ENCODE measurements at places on chromosomes 2 and 18.

DNA sequence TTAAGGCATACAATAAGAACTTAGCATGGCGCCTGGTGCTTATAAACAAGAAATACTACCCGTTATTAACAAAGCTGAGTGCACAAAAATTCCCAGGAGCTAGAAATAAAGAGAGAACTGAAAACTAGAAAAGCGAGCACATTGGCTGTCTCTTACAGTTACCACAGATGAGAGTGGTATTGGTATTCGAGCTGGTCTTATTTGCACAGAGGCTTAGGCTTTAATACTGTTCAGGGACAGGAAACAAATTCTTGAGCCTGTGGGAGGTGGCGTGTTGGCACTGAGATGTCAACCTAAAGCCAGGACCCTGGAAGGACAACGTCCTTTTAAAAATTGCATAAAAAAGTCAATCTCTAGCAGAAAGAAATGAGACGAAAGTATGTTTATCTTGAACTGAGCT lies 67.3 kb upstream of the IGFBP2 start:
- no peak for DNase-seq

GRCh38 chr2:195533771-195534642 lies 123.0 kb upstream of the SLC39A10 start:
- DNase-seq = peak; percentile 7

GRCh38 chr2:241437179-241437578 lies 71.2 kb downstream of the STK25 start:
- no peak for DNase-seq

DNA sequence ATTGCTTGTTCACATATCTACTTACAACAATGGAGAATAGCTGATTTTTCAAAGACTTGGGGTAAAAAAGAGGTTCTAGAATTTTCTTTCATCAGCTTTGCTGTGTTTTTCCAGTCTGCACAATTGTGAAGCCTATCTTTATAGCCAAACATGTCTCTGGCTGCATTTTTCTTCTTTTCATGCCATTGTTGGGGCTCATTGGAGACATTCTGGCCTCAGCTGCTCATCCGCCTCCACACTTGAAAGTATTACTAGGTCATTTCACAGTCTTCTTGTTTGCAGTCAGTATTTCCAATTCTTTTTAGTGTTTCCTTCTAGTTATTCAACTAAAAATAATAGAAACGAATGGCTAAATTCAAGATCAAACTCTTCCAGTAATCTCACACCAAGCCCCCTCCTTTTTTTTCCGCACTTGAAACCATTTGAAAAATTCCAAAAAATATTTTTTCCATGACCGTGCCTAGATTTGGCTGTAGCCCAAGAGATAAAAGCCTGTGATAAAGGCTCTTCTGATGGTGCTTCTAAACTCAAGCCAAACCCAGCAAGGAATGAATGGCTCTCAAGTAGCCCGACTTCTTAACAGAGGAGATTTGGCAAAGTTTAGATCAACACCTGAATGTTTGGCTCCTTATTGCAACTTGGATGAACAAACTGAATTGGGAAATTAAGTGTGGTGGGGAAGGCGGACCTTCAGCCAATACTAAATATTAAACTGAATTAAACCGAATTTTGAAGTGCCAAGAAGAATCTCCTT lies 103.4 kb downstream of the NRP2 start:
- no peak for DNase-seq

- DNase-seq = no peak
Observed at GRCh38 chr2:119647440-119648169, 31.4 kb upstream of the TMEM177 start.

DNA sequence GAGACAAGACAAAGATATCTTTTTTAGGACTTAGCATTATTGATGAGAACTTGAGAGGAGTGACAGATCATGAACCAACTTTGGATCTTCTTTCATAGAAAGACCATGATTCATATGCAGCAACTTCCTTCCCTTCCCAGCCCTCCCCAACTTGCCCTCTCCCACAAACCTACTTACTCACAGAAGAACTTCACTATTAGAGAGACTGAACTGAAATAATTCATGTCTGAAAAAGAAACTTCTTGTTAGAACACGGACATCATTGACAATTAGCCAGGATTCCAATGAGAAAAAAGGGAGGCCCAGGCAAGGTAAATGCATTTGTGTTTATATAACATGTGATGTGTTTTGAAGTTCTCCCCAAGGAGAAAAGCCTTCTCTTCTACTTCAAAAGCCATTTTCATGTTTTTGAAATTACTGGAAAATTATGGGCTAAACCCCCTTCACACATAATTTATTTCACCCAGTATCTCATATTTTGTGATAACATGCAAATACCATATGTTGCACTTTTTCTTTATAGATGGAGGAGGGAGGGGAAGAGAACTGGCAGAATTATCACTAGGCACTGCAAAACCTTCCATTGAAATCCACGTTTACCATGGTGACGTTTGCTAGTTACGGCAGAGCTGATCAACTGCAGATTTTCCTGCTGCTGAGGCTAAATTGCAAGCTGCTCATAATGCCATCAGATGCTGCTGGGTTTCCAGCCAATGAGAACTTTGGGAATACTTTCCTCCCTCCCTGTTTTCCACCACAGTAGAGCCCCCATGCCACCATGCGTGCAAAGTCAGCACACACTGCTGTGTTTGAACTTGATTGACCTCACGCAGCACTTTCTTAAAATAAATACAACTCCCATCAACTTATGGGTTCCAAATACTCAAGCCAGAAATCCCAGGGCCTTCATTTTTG lies 294.7 kb downstream of the MEIS1 start:
- DNase-seq = no peak

DNA sequence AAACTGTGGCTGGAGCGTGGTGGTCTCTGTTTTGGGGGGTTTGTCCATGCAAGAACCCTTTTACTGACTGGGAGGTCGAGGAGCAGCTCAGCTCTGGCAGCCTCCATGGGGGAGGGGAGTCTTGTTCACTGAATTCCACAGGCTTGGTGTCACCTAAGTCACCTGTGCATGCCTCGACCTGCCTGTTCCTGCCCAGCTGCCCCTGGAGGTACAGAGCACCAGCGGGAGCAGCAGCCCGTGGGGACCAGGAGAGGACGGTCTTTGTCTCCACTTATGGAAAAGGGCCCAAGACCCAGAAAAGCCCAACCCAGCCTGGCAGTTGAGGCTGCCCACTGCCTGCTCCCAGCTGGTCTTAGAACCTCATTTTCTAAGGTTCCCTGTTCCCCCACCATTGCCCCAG lies 168.7 kb upstream of the AGAP1 start:
- no peak for DNase-seq

DNA sequence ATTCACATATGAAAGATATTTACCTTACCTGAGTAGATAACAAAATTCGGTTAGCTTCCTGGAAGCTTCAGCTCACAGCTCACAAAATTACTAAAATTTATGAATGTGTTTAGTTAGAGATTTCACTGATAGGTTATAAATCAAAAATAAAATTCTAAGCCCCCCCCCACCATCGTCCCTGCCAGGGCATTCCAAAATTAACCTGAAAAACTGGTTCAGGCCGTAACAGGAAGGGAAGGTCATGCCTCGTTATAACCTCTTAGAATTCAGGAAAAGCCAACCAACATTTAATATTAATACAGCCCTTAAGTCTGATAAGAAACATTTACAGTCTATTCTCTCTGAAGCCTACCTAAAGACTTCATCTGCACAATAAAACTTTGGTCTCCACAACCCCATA lies 48.9 kb downstream of the COX7A2L start:
- no peak for DNase-seq

DNA sequence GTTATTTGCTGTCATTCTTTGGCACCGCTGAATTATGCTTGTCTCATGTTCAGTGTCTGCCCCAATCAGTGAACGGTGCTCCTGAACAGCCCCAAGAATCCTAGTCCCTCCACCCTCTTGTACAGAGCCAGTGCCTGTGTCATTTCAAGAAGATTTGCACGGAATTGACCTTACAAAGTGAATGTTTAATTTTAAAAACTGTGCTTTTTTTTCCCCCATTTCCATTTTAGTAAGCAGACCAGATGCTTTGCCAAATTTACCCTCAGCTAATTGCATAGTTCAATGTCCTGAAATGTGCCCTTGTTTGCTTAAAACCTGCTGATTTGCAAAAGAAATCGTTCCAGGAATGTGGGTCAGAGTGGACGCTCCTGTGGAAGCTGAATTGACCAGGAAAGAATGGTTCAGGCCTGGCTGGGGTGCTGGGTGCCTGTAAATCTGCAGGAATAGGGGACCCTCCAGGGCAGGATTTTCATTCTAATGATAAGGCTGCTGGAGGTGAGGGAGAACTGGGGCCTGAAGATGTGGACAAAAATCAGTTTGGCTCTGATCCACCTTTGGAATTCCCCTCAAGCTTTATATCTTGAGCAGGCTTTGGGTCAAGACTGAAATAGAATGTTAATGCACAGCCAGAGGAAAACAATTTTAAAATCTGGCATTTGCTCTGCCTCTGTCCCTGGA lies 20.1 kb downstream of the TMEM17 start:
- no peak for DNase-seq

- DNase-seq = no peak
Observed at GRCh38 chr18:76195601-76196000, 299.4 kb downstream of the ZNF516 start.

- DNase-seq = no peak
Observed at GRCh38 chr2:199470672-199471442, 13.1 kb upstream of the SATB2 start.

DNA sequence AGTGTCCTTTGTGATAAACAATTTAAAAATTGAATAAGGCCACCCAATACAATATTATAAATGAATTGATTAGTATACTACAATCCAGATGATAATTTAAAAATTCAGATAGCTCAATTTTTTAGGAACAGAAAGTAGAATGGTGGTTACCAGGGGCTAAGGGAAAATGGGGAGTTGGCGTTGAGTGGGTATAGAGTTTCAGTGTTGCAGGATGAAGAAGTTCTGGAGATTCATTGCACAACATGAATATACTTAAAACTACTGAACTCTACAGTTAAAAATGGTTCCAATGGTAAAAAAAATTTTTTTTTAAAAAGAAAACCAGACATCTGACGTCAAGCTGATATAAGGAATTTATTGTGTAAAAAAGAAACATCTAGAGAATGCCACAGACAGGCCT lies 20.9 kb downstream of the SLC39A6 start:
- no peak for DNase-seq

- no peak for DNase-seq
Observed at GRCh38 chr2:172247203-172247602, 144.5 kb upstream of the DLX2 start.

DNA sequence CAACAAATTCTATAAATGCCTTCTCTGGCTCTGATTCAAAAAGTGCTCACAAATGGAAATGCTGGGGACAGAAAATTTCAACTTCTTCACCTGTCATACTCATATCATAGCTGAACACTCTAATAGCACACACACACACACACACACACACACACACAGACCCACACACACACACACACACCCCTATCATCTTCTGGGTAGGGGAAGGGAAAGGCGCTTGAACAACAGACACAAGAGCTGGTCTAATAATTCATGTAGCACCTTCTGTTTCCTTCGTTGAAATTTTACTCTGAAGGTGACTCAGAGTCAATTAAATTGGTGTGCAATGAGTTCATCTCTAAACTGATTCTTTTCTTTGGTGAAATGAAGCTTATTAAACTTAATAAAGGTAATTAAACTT lies 32.9 kb downstream of the CD28 start:
- no peak for DNase-seq

DNA sequence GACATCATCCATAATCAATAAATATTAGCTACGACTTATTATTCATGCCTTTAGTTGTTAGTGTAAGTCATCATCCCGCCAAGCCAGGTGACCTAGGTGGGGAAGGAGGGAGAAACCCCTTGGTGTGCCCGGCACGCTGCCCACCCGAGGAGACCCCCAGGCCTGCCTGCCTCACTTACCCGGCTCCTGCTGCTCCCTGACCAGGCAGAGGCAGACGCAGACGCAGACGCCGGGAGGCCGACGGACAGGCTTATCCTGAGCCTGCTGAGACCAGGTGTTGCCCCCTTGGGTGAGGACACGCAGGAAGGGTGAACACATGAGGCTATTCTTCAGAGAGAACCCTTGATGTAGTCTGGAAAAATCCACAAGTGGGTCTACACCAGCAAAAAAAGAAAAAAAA lies 401.8 kb downstream of the GALR1 start:
- DNase-seq = no peak

- no peak for DNase-seq
Observed at GRCh38 chr2:79982445-79982844, 322.1 kb downstream of the LRRTM1 start.

DNA sequence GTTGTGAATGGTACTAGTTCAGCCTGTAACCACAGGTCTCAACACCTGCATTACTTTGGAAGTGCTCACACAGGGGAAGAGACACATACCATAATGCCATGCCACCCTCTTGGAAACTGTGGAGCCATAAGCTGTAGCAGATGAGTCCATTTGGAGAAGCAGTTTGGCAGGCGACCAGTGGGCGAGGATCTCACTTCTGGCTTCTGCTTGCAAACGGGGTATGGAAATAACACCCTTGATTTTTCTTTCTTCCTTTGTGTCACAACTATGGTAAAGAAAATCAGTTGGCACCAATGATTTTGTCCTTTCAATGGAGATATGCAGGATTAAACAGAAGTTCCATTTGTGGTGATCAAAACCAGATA lies 28.6 kb downstream of the APOB start:
- no peak for DNase-seq

GRCh38 chr2:219094171-219094570 lies 33.5 kb upstream of the IHH start:
- no peak for DNase-seq

DNA sequence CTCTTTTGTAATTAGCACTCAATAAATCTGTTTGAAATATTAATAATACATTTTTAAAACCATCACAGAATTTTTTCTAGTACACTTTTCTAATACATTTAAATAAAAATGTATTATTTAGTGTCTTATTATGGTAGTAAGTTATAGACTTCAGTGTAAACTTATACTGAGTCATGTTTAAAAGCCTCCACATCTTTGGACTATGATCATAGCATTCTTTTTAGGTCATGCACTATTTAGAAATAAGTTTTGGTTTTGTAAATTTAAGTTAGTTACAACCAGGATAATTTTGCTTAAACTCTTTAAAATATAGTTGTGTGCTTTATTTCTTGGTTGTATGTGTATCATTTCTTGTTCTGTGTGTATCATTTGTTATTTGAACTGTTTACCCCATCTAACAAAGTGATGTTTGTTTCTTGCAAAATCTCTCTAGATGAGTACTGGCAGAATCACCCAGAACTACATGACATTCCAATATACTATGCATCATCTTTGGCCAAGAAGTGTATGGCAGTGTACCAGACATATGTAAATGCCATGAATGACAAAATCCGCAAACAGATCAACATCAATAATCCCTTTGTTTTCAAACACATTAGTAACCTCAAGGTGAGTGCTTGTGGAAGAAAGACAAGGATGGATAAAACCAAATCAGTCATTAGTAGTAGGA lies 16.7 kb downstream of the CPSF3 start:
- no peak for DNase-seq

DNA sequence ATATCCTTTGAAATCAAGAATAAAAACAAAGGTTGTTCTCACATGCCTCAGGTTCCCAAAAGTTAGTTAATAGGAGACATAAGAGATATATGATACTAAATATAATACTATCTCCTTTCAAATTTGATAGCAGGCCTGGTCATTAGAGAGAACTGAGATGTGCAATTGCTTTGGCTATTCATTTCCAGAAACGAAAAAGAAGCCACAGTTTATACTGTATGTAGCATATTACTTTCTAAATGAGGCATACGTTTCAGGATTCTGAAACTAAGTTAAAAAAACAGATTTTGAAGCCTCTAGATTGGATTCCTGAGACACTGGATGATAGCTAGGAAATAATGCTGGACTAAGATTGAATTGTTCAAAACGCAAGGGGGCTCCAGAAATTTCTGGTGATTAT lies 7.1 kb downstream of the PPP1R1C start:
- DNase-seq = no peak

- no peak for DNase-seq
Observed at GRCh38 chr2:207286106-207286505, 120.4 kb upstream of the KLF7 start.

- DNase-seq = no peak
Observed at GRCh38 chr2:23745726-23746105, 181.2 kb downstream of the ATAD2B start.
